ENCODE measurements at places on chromosomes 11 and 22.

GRCh38 chr11:27574342-27574741 is 67.8 kb upstream of the LIN7C start:
- no peak for DNase-seq

DNA sequence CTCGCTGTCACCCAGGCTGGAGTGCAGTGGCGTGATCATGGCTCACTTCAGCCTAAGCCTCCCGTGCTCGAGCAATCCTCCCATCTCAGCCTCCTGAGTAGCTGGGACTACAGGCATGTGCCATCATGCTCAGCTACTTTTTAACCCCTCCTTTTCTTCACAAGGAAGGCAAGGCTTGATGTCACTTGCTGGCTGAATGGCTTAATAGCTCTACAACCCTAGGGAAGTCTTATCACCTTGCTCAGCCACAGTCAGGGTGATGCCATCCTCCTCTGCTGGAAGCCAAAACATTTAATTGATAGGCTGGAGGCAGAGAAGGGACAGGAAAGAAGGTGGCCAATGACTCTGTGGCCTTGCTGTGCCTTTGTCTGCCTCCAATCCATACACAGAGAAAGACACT is 131.9 kb downstream of the MED15 start:
- DNase-seq, result no peak

GRCh38 chr22:37196539-37197450 is 8.7 kb upstream of the C1QTNF6 start:
- no peak for DNase-seq

GRCh38 chr11:79308429-79308828 is 132.4 kb downstream of the TENM4 start:
- no peak for DNase-seq

DNA sequence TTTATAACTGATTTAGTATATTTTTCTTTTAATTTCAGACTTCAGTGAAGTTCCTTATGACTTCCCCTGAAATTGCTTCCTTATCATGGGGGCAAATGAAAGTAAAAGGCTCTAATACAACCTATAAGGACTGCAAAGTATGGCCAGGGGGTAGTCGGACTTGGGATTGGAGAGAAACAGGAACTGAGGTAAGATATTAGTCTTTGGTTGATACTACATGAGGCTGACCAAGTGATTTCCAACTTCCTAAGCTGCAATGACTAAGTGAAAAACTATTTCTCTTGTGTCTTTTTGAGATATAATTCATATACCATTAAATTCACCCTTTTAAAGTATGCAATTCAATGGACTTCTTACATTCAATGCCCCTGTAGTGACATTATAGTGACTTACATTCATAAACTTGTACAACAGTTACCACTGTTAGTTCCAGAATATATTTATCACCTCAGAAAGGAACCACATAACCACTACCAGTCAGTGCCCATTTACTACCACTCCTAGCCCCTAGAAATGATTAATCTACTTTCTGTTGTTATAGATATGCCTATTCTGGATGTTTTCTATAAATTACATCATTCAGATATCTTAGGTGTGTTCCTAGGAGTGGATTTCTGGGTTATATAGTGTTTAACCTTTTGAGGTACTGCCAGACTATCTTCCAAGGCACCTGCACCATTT is 21.6 kb downstream of the AAMDC start:
- DNase-seq, result no peak

- no peak for DNase-seq
Observed at GRCh38 chr22:42926768-42927167, 69.7 kb upstream of the ARFGAP3 start.

- DNase-seq, result no peak
Observed at GRCh38 chr11:65641297-65642013, 3.6 kb downstream of the SIPA1 start.

DNA sequence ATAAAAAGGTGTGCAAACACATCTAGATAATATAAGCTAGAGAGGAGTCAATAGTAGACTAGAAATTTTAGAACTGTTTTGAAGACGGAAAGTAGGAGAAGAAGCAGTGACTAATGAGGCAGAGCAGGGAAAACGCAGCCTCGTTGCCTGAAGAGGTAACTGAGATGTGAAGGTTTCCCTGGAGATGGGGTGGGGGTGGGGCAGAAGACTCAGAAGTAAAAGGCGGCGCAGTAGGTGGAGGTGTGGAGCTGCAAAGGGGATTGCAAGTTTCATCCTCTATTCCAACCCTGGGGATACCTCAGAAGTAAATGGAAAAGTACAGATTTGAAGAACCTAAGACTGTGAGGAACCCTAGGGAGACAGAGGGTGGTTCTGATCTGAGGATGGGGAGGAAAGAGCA is 109.5 kb downstream of the TMPRSS5 start:
- DNase-seq, result no peak

DNA sequence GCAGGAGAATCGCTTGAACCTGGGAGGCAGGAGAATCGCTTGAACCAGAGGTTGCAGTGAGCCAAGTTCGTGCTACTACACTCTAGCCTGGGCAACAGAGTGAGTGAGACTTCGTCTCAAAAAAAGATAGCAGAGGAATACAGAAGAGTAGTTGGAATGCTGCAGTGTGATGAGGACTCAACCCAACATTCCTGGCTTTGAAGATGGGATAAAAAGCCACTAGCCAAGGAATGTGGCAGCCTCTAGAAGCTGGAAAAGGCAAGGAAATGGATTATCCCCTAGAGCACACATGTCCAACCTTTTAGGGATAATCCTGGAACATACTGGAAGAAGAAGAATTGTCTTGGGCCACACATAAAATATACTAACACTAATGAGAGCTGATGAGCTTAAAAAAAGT is 13.9 kb downstream of the SLC25A17 start:
- DNase-seq, result no peak

- no peak for DNase-seq
Observed at GRCh38 chr11:15143855-15144254, 29.1 kb downstream of the INSC start.

DNA sequence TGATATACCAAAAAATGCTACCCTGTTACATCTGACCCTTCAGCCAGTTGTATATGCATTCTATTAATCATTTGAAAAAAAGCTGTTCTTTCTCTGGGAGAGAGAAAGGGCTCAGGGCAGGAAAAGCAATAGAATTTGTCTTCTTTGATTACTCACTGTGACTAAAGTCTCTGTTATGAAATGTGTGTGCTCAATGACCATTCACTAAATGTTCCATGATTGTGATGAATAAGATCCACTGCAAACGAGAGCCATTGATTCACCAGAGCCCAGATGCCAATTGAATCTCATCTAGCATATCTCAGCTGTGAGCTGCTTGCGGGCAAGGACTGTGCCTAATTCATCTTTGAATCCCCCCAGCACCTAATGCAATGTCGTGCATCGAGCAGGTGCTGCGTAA is 184.3 kb downstream of the OPCML start:
- no peak for DNase-seq

DNA sequence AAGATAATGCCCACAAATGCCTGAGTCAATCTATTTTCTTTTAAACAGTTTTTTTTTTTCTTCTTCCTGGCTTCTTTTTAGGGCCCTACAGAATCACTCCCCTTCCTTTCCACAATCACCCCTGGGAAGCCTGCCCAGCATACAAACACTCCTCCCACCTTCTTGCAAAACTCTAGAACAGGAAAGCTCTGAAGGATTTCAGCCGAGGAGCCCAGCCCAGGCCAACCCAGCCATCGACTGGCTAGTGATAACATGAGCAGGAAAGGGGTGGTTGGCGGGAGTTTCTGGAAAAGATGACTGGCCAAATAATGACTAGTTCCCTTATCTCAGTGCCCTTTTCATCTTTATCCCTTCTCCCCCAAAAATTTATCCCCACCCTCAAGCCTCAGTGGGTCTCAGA is 68.2 kb downstream of the USP35 start:
- DNase-seq, result no peak

DNA sequence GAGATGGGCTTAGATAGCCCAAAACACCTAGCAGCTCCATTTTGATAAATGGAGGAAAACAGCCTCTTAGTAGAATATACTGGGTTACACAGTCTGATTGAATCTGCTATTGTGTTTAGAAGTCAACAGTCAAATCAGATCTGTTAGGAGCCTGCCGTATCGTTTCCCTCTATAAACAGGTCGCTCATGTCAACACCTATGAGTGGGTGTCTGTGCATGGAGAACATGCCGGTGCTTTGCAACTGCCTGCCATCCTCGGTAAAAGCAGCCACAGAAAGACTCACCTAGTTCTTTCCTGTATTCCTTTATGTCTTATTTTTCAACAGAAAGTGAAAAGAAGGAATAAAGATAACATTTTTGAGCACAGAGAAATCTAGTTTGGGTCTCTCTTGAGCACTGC is 99.4 kb downstream of the ETS1 start:
- no peak for DNase-seq

- no peak for DNase-seq
Observed at GRCh38 chr11:2916114-2916891, 12.9 kb downstream of the PHLDA2 start.

DNA sequence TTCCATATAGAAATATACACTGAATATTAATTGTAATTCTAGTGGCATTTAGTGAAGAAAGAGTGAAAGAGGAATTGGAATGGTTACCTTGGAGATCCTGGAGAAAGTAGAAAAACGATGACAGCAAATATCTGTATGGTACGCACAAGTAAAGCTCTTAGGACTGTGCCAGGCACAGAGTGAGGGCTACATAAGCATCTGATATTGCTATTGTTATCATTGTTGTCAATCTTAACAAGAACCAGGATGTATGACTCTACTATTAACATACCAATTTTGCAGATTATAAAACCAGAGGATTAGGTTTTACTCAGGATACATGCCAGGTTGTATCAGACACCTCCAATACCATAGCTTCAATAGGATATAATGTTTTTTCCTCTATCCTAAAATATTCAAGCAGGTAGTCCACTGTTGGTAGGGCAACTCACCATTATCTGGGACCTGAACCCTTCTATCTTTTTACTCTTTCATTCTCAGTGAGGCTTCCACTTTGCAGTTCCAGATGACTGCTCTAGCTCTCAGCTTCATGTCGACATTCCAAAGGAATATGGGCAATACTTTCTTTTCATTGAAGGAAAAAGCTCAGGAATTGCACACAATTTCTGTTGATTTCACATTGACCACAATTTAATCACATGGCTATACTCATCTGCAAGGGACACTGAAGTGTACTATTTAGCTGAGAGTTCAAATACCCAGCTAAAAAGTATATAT is 73.2 kb downstream of the RAB38 start:
- DNase-seq, result no peak

DNA sequence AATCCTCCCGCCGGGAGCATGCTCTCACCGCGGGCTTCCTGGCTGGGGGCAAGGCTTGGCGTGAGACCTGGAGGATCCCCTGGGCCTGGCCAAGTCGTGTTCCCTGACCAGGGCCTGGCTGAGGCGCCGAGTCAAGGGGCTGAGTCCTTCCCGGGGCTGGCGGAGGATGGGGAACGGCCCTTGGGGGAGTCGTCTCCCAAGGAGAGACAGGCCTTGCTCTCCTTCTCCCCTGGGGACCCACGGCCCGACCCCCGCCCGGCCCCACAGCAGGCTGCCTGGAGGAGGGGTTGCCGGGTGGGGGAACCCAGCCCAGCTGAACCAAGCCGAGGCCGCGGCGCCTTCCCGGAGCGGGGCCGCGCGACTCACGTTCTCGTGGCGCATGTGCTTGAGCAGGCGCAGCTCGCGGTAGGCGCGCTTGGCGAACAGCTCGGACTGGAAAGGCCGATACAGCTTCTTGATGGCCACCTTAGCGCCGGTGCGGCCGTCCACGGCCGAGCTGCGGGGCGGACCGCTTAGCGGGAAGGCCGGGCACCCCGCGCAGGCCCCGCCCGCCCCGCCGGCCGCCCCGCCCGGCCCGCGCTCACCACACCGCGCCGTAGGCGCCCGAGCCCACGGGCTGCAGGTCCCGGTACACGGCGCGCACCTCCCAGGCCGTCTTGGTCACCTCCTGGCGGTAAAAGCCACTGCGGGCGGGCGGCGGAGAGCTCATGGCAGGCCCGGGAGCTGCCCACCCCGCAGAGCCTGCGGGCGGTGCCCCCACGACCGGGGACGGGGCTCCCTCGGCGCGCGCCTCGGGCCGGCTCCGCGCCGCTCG is 475 bp downstream of the MAPK12 start:
- no peak for DNase-seq

DNA sequence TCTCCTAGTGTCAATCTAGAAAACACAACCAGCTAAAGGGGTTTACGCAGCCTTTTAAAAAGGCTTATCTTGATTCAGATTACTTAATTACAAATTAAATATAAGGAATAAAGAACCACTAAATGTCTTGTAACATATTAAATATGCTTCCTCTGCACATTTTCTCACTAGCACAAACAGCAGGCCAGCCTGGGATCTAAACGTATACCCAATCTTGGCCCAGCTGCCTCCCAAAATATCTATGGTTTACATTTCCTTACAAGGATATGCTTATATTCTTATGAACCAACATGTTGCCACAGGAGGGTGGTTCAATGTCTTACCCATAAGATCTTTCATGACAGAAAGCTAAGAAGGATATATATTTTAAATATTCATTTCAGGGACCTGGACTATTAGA is 7.7 kb downstream of the LGR4 start:
- DNase-seq, result no peak

GRCh38 chr11:34613015-34613414 is 7.9 kb upstream of the EHF start:
- DNase-seq, result no peak

GRCh38 chr22:30287648-30288418 is 1.5 kb downstream of the CASTOR1 start:
- DNase-seq, result peak; percentile 89

GRCh38 chr11:19890308-19890707 is 177.7 kb downstream of the NAV2 start:
- no peak for DNase-seq

DNA sequence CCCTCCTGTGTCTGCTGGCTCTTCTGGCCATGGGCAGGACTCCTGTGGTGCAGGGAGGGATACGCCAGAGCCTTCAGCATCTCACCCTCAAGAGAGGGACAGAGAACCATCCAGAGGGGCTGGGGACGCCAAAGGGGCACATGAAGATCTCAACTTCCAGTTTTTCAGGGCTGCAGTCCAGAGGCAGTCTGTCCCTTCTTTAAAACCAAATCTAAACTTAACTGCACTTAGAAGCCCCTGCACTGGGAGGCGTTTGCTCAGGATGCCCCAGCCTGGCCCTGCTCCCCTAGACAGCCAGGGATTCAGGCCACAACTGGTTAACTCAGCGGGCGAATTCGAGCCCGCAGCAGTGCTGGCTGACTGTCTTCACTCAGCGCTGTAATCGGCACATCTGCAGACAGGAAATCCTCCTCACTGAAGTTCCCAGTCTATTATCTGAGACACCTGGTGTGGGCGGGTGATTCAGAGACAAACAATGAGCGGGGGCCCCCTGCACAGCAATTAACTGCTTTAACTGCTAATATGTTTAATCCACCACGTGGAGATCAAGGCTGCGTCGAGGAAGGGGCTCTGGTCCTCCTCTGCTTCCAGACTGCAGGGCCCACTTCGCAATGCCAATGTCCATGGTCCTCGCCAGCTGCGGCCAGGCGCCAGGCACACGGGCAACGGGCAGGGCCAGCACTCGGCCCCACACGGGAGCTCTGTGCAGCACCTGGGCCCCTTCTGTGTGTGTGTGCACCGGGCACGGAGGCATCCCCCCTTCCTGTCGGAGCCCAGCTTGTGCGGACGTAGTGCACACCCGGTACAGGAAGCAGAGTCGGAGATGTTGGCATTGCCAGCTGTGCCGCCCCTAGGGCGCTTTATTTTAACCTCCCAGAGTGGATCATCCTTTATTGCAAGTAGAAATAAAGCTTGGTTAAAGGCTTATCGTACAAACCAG is 36.9 kb upstream of the GNB1L start:
- peak; percentile 75 for DNase-seq
